Midbrain (tissue), 1 donor: ENCODE measurements at places on chromosomes 3 and 15.

DNA sequence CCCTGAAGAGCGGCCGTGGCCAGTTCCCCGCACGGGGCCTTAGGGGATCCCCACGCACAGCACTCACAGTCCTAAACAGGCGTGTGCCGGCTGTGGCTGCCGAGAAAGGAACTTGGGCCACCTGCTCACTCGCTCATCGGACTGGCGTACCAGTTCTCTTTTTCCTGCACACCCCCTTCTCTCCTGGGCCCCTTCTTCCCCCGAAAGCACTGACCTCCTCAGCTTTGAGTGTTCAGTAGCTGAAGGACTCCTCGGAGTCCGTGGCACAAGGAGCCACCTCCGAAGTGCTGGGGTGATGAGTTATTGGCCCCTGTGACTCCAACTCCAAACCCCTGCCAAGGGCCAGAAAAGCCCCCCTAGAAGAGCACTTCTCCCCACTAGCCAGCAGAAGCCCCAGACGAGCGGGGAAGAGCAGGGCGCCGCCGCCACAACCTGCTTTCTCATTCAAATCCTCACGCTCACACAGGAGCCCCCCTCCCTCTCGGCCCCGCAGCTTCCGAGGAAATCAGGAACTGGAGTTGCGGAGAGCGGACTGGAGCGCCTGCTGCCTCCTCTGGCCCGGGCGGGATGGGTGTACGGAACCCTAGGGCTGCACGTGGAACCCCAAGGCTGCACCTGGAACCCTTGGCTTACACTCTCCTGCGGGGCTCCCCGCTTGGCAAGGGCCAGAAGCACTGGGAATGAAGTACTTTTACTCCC lies at the start of gene PLCH1:
Gene PLCH1 (minus strand): TSS at position 446 of the 699 bp plus-strand sequence. CDS start 40,847 bp downstream, outside the sequence.
- DNase-seq = peak; percentile 55

GRCh38 chr15:44633603-44634002 lies 29.9 kb downstream of the SPG11 start:
- no peak for DNase-seq

DNA sequence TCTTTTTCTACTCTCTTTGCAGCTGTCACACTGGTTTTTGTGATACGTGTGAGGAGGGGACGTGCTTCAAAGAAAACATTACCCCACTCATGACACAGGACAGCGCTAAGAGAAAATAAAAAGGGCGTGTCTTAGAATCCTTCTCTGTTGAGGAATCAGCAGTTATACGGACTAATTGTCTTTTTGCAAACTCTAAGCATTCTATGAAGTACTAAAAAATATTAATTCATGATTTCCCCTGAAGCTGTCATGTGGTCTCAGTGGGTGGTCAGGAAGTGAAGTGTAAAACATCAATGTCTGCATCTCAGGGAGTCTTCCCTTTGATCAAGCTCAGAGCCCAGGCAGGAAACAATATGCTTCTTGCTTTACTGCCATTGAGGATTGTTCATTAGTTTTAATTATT lies 117.5 kb upstream of the CRBN start:
- no peak for DNase-seq

DNA sequence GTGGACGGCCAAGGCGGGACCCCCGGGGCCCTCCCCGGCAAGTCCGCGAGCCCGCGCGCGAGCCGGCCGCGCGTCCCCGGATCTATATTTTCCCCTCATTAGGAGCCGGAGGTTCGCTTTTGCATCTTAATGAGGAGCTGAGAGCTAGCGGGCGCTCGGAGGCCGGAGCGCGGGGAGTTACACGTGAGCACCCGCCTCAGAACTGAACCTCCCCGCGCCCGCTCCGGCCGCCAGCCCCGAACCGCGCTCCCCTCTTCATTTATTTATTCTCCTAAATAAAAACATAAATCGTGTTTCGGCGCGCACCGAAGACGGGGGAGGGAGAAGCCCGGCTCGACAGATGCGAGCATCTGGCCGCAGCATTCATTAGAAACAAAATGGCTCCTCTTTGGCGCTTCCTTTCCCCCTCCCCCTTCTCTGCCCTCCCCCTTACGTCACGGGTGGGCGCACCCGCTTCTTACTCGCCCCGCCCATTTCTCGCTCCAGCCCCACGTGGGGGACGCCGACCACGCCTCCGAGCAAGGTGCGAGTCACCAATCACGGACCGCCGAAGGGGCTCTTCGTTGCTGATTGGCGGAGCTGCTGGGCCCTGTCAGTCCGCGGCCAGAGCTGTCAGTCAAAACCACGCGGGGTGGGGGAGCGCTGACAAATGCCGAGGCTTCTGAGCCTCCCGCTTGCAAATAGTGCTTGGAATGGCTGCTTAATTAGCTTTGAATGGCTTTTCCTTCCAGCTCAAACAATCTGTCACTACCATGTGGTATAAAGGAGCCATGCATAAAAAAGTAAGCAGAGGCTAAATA lies 1.6 kb upstream of the TLE3 start:
- peak; percentile 100 for DNase-seq

DNA sequence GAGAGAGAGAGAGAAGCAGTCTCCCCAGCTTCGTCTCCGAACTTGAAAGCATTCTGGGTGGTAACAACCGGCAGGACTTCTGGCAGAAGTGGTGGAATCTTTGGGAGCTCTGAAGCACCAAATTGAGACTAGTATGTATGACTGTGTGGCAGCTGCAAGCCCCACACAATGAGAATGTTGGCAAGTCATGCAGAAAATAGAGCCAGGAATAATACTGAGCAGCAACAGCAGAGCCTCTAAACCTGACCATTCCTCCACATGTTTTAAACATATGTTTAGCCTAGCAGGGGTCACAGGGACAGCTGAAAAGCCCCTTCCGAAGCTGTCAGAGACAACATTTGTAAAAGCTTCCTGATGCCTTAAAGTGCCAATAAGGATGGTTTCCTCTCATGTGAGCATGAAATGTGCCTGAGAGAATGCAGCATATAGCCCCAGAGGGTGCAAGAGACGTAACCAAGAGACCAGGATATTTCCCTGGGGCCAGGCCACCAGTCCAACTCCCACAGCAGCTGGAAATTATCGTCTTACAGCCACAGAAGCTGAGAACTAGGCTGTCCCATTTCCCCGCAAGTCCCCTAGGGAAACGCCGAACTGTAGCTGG lies 178.6 kb upstream of the CCDC54 start:
- no peak for DNase-seq

GRCh38 chr15:80695911-80696661 lies 976 bp downstream of the ABHD17C start:
- DNase-seq = peak; percentile 11

DNA sequence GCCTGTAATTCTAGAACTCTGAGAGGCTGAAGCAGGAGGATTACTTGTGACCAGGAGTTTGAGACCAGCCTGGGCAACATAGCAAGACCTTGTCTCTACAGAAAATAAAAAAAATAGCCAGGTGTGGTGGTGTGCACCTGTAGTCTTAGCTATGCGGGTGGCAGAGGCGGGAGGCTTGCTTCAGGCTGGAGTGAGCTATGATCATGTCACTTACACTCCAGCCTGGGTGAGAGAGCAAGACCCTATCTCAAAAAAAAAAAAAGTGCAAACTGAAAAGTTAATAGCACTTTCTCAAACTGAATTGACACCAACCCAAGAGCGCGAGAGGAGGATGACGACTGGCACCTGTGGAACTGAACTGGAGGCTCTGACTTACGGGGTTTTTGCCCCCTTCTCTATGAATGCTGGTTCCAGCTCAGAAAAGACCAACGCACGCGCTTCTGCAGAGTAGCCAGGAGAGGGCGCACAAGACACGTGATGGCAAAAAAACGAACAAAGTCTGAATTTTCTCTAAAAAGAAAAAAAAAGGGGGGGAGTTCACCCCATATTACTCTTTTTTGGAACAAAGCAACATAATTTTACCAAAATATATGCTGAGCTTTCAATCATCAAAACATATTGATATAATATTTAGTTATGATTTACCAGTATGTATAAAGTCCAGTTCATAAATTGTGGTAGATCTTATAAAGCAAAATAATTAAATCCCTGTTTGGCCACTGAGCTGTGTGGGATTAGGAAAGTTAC lies 23.7 kb downstream of the CFAP92 start:
- DNase-seq = peak; percentile 34

DNA sequence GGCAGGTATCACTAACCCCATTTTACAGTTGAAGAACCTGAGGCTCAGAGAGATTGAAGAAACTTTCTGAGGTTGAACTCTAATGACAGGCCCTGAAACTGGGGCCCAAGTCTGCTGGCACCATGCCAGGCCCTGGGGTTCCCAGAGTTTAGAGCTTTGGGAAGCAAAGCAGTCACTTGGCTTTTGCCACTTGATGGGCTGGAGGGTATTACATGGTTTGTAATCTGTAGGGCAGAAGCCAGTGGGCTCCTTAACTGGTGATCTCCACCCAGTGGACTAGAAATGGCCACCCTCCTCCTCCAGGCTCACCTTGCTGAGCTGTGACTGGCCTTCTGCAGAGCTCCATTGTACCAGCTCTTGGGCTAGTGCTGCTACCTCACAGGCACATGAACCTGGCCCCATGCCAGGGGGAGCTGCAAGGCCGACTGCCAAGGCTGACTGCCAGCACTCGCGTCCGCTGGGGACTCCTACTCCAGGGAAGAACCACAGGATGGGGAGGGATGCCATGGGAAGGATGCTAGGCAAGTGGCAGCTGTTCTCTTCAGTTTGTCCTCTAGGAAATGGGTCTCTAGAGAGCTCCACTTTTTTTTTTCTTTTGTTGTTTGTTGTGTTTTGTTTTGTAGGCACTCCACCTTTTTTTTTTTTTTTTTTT lies 104.8 kb downstream of the ETFA start:
- peak; percentile 83 for DNase-seq

- DNase-seq = no peak
Measured at GRCh38 chr3:161067335-161067734, 37.8 kb downstream of the B3GALNT1 start.

GRCh38 chr15:56199038-56199437 lies 44.6 kb downstream of the RFX7 start:
- DNase-seq = no peak

DNA sequence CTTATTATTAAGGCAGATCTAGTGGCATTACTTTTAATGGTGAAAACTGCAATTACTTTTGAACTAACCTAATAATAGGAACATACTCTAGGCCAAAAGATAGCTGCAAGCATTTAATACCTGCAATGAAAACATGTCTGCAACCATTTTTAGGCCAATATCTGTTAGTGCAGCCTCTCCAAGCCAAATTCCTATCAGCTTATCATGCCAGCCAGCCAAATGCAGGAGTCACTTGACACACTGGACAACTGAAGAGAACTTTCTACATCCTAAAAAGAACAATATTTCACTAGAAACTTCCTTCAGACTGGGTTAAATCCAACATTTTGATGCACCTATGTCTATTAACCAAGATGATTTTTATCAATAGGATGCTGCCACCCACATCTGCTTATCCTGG lies 33.8 kb downstream of the CCDC54 start:
- no peak for DNase-seq

- peak; percentile 82 for DNase-seq
Measured at GRCh38 chr3:170414202-170414663, 4.4 kb upstream of the CLDN11 start.

- peak; percentile 1 for DNase-seq
Measured at GRCh38 chr15:66614951-66615760, 49.4 kb upstream of the LCTL start.

DNA sequence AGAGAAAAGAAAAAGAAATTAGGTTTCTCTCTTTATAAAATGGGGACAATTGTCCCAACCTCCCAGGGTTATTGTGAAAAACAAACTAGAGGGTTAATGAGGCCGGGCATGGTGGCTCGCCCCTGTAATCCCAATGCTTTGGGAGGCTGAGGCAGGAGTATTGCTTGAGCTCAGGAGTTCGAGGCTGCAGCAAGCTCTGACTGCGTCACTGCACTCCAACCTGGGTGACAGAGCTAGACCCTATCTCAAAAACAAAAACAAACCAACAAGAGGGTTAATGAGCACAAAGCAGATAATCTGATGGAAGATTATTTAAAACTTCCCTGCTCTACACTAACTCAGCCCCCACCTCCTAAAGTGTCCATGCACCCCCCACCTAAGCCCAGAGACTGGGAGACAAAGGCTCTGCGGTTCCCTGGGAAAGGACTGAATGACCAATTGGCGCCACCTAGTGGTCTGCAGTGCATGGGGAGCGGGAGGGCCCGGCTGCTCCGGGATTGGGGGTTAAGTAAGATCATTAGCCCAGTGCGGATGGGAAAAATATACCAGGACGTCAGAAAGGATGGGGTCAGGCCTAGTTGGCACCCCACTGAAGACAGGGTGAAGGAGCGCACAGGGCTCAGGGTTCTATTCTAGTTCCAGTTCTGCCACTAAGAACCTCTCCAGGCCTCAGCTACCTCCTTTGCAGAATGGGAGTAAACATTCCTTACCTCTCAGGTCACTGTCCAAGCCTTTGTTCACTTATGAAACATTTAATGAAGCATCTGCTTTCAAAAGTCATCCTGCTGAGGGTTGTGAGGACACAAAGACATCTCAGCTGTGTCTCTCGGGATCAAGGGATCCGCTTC lies 15.6 kb downstream of the PIF1 start:
- DNase-seq = peak; percentile 82

DNA sequence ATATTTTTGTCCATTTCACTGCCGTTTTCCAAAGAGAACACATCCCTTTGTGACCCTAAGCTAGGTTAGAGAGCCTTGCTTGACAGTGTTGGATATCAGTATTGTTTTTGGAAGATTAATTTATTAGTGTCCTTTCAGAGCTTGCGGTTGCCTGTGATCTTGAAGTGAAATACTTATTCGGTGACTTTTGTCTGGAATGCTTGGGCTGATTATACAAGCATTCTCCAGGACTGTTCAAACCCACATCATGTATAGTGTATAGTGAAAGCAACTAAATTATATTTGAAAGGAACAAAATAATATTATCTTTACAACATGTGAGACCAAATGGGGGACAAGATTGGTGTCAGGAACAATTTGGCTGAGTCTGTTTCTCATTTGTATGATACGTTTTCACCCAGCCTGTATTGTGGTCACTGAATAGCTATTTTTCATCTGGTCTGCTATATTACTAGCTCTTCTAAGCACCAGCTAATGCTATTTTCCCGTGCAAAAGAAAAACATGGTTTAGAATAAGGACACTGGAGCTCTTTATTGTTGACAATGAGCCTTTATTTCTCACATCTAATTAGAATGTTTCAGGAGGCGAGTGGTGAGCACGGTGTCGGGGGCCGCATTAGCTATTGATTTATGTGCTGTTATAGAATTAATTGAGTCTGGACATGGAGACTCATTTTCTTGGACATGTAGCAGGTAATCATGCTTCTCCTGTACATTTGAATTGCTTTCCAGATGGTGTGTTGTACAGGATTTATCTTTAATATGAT lies 158.1 kb downstream of the APBA2 start:
- peak; percentile 71 for DNase-seq

DNA sequence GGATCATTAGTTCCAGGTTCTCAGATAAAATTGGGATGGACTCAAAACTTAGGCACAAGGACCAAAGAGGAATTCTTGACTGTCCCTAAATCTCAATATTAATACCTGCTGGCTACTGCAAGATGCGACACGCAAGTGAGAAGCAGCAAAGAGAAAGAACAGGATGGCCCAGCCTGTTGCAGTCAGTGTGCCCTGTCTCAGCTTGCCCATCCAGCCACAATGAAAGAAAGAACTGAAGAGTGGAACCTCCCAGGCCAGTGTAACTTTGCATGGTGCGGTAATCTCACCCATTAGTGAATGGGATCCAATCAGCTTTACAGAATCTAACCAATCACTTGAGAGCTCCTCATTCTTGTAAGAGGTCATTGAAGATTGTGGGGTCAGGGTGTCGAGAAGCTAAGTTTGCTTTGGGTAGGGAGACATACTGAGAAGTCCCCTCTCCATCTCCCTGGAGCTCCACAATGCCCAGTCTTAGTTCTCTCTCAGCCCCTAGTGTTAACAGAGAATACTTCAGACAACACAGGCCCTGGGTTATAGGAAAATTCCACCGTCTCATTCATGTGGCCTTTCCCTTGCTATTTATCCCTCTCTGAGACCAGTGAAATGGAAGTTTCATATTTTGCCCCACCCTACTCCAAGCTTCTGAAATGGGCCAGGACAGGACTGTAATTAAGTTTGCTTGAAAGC lies 3.2 kb upstream of the SLC9A9 start:
- no peak for DNase-seq

GRCh38 chr3:13009946-13010315 lies 63.3 kb downstream of the IQSEC1 start:
- no peak for DNase-seq
